Endodermal cell (in vitro differentiated cells): ENCODE measurements at places on chromosomes 5 and 9. TPM values are rescaled to one million over a fixed set of nuclear protein-coding genes. Genes with fewer than 3 reads are reported as not detected.

Gene C5orf52
- not detected in 3 replicates for total RNA-seq

Gene ADAMTS16
- 7.4 and 11.1 TPM in 2 replicates for total RNA-seq

Gene SLCO6A1
- total RNA-seq = 1.8 and 3.1 TPM in 2 replicates

Gene TNPO1
- total RNA-seq = 141 and 148 TPM in 2 replicates

Gene DMGDH
- 0.66 and 0.73 TPM in 2 replicates for total RNA-seq

Gene ACTBL2
- not detected in 2 replicates for total RNA-seq

Gene PRUNE2
- 4.3 and 6.8 TPM in 2 replicates for total RNA-seq

Gene DDX31
- total RNA-seq = 24.6 to 32.8 TPM (median 30.5 TPM) in 3 replicates

Gene PCDHB15
- total RNA-seq = 3.7 to 4.3 TPM (median 3.8 TPM) in 3 replicates

Gene ADCY2
- 52.0 and 61.5 TPM in 2 replicates for total RNA-seq
